NB4 (cell line): ENCODE measurements at places on chromosomes 11 and 22.

DNA sequence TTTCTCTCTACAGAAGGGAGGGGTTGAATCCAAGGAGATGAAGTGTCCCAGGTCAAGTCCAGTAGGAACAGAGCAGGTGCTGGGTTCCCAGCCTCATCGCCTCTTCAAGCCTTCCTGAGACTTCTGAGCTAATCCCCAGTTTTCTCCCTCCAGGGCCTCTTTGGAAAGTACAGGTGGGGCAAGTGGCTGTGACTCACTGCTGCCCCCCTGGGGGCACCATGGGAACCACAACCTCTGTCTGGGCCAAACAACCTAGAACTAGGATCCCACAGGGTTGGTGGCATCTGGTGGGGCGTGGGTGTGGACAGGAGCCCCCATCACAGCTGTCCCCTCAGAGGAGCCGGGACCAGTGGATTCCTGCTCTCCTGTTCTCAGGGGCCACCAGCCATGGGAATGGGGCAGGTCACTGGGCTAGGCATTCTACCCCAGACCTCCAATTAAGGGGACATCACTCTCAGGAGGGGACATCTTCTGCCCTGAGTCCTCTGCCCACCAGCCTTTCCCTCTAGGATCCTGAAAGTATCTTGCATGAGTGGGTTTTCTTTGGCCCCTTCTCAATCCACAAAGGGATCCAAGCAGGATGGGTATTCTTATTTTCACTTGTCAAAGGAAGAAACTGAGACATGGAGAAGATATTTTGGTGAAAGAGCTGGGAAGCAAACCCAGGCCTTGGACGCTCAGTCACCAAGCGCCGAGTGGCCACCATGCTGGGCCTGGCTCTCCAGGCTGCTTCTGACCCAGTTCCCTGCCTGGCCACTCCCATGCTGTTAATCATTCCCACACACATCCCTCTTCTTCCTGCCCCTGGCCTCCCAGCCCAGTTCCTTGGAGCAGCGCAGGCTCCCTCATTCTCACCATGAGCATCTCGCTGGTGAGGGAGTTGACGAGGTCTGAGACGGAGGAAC is 23.8 kb downstream of the LRRC10B start:
- DNase-seq = peak; percentile 47

DNA sequence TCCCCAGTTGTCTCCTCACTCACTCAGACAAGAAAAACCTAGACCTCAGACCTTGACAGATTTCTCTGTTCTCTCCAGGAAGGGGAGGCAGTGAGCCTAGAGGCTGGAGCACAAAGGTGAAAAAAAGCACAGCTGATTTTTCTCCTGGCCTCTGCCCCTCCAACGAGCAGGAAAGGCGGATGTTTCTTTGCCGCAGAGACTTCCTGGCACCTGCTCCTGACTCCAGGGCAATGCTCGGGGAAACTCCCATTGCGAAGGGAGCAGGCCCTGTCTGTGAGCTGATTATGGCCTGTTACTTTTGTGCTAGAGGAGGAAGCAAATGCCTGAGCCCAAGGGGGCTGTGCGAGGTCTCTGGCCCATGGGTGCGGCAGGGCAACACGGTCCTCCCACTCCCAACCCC is 25.4 kb downstream of the MS4A10 start:
- DNase-seq = no peak

- DNase-seq = peak; percentile 92
Measured at GRCh38 chr11:116835042-116835772, 2.2 kb downstream of the APOA1 start.

- no peak for DNase-seq
Measured at GRCh38 chr22:24996420-24996952, 44.0 kb downstream of the KIAA1671 start.

- no peak for DNase-seq
Measured at GRCh38 chr22:44582016-44582415, 84.0 kb upstream of the RTL6 start.

- no peak for DNase-seq
Measured at GRCh38 chr22:31140746-31141145, 438 bp upstream of the PLA2G3 start.

DNA sequence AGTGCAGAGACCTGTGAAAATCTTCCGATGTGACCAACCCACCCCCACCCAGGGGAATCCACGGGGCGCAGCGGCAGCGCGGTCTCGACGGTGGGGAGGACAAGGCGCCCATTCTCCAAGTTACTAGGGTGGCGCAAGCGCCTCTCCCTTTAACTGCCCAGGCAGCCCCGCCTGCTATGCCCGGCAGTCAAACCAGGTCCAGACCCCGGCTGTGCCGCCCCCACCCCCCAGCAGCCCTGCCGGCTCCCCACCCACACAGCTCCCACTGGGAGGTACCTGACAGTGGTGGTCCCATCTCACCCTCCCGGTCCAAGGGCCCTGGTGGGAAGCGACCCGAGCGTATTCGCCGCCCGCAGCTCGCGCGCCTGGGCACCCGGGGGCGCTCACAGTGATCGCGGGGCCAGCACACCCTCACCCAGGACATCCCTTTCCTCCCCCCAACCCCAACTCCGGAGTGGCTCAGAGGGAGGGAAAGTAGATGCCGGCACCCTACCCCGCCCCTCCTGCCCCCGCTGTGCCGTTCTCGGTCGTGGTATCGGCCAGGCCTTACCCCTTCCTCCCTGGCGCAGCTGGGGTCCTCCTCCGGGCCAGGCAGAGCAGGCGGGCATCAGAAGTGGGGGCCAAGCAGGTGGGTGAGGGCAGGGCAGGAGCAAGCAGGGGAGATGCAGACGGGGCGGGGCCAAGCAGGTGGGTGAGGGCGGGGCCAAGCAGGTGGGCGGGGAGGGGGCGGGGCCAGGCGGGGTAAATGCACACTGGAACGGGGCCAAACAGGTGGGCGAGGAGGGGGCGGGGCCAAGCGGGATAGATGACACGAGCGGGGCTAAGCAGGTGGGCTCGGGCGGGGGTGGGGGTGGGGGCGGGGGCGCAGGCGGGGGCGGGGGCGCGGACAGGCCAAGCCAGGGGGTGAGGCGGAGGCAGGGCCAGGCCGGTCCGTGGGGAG is at the start of gene TRPM5:
Gene TRPM5 (minus strand): TSS at position 634 of the 940 bp plus-strand sequence. CDS start 21,478 bp downstream, outside the sequence.
- no peak for DNase-seq

GRCh38 chr22:29268511-29269229 is 602 bp downstream of the EWSR1 start:
- peak; percentile 69 for DNase-seq

- DNase-seq = peak; percentile 21
Measured at GRCh38 chr11:123742031-123742723, 717 bp upstream of the ZNF202 start.

DNA sequence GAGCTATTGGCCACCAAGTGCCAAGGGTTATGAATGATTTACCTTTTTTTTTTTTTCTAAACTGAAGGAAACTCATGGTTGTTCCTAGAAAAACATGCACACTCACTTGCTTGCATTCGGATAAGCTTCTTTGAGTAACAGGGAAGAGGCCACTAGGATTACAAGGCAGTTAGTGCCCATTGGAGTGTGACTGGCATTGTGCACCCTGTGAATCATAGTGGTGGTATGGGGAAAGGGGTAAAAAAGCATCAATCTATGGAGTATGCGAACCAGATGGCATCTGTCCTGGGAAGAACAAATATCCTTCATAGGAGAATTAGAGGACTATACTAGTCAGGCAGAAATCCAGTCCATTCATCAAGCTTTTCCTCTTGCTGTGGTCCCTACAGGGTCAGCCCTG is 24.2 kb downstream of the CD44 start:
- no peak for DNase-seq

DNA sequence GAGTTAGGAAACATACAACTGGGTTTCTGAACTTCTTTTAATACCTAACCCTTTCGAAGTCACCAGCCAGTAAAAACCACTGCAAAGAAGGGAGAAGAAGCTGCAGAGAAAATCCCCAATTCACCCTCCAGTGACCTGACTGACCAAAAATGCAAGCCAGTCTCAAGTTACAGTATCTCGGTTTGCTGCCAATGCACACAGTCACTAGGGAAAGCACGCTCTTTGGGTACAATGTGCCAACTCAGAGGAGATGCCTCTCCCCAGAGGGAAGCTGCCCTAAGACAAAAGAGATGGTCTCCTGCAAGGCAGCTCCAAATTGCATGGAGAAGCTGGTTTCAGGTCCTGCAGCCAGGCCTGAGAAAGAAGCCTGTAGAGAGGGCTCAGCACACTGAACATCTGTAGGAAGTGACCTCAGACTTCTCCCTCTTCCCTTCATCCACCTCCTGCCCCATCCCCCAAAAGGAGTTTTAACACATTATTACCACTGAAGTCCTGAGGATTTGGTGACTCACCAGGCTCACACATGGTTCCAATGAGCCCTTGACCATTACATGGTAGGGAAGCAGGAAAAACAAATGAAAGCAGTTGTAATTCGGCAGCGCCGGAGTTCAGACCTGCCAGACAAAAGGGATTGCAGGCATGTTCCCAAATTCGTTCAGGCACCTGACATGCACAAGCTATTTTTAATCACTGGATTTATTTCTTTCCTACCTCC is 90.1 kb downstream of the ETS1 start:
- DNase-seq = peak; percentile 89

DNA sequence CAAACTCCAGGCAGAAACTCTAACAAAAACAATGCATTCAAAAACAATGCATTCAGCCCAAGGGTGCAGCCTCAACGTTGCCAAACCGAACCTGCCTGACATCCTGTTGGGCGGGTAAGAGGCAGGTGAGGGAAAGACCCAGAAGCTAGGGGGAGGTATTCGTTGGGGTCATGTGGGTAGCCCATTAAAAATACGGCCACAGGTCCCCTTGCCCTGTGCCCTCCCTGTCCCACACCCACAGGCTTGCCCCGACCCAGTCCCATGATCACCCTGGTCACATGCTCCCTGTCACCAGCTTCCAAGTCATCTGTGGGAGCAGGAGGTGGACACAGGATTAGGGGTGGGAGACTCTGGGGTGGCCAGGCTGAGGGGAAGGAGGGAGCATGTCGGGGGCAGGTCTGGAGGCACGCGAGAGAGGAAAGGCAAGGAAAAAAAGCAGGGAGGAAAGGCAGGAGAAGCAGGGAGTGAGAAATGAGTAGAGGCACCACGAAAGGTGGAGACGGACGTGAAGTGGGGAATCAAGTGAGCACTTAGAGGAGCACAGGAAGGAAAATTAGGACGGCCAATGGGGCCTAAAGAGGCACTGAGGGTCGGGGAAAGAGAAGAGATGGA is 683 bp downstream of the PLA2G6 start:
- DNase-seq = no peak

DNA sequence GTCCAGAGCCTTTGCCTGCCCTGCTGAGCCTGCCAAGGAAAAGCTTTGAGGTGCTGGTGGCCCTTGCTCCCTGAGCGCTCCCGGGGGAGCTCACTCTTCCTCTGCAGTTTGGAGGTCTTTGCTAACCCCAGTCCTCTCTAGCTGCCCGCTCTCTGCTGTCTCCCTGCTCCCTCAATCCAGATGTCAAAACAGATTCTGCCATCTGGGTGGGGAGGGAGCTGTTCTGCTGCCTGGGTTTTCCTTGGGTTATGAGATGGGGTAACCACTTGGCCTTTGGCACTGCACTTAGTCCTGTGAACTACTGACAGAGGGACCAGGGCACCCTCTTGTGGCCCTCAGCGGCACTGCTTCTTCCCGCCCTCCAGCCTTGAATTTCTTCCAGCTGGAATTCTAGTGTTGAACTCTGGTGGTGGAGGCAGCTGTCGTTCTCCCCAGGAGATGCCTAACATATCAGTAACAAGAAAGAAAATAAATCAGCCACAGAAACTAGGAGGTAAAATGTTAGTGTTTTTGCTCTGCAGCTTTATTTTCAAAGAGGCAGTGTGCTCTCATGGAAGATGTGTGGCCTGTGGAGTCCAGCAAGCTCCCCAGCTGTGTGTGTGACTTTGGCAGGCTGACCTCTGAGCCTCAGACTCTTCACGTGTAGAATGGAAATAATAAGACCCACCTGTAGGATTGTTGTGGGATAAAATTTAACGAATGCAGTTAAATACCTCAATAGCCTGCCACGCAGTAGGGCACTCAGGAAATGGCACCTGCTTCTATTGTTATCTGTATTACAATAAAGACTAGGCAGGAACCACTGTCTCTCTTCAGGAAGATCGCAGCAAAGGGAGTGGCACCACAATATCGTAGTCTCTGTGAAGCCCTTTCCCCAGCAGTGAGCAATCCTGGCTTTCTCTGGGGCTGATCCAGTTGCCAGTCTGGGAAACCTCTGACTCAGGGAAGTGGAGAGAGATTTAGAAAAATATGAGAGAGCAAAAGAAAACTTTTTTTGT is 23.4 kb downstream of the ARFGAP2 start:
- peak; percentile 72 for DNase-seq

GRCh38 chr11:7495882-7496551 is 10.7 kb downstream of the OLFML1 start:
- DNase-seq = peak; percentile 57

- DNase-seq = peak; percentile 55
Measured at GRCh38 chr22:35540595-35541253, at the start of gene RASD2. RASD2 (plus strand) TSS chr22:35540831; CDS start chr22:35546810, 5,979 bp downstream.

DNA sequence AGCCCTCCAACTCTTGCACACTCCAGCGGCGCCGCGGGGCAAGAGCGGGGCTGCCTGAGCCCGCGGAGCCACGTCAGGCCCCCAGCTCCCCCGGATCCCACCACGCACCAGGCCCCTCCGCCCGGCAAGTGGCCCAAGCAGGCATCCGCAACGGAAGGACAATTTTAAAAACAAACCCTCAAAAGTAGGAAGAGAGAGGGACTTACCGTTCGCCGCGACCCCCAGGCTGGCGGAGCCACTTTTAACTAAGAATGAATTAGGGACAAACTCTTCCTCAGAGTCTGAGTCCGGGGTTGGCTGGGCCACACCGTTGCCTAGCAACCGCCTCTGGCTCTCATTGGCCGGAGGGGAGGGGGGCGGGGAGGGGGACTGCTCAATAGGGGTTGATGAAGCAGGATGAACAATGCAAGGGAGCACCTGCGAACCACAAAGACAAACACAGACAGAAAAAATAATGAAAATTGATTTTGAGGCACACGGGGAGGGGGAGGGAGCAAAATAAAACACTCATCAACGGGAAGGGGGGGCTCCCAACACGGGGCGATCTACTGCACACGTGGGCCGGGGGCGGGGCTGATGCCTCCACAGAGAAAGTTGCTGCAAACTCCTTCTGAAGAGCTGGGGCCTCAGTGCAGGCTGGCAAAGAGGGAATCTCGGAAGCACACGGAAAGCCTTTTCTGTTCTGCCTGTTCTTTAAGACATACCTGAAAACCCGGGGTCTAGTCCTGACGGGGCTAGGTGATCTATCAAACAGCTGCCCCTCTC is 387.5 kb upstream of the NARS2 start:
- peak; percentile 6 for DNase-seq

GRCh38 chr11:79088967-79089366 is 351.9 kb downstream of the TENM4 start:
- DNase-seq = no peak
